ENCODE measurements at places on chromosomes 5 and 9.

GRCh38 chr9:131302244-131303075 is 12.9 kb downstream of the PLPP7 start:
- DNase-seq, result peak; percentile 79

DNA sequence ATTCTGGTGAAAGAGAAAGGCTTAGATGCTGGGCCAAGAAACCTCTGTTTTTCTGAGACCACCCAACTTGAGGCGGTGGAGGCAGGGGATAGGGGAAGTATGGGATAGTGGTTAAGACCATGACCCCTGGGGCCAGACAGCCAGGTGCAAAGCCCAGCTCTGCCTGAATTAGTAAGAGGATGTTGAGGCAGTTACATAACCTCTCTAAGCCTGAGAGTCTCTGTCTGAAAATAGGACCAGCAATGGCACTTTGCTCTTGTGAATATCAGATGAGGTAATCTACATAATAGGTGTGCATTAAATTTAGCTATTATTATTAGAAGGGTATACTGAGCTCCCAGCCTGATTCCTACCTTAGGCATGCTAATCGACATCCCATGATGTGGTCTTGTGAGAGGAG is 68.2 kb downstream of the DOCK2 start:
- no peak for DNase-seq

DNA sequence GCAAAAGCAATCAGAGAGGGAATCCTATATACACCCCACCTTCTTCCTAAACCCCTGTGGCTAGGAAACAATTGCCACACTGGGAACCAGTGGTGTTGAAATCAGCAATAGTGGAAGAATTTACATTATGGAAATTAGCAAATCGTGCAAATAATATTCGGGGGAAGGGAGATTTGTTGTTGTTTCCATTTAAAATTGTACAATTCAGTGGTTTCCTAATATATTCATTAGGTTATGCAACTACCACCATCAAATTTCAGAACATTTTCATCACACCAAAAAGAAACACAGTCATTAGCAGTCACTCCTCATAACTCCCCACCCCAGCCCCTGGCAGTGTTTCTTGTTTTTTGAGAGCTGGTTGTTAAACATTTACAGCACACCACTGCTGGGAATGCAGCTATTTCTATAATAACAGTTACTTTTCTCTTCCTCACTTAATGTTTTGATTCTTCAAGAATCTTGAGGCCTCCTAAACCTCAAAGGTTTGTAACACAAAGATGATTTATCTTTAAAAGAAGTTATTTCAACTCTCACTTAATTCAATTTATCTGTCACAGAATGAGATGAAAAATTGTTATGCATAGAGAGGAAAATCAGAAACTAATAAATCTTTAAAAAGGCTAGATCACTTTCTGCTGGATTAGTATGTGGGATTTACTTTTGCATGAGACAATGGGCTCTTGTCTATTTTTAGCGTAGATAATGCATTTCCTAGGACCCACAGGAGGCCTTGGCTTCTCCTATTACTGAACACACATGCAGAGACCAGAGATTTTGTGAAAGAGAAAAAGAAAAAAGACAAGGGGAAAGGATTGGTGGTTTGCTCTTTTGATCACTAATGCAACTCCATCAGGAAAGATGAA is 91.8 kb upstream of the DAPK1 start:
- DNase-seq, result no peak

- DNase-seq, result no peak
Observed at GRCh38 chr9:77424993-77425392, 223.1 kb downstream of the GNA14 start.

- DNase-seq, result no peak
Observed at GRCh38 chr5:113271015-113271414, 163.8 kb downstream of the TSSK1B start.

- DNase-seq, result no peak
Observed at GRCh38 chr9:76502746-76503145, 43.8 kb downstream of the GCNT1 start.

GRCh38 chr5:26034813-26035212 is 1003.6 kb downstream of the CDH9 start:
- DNase-seq, result no peak
